ENCODE measurements at places on chromosomes 2 and 18.

DNA sequence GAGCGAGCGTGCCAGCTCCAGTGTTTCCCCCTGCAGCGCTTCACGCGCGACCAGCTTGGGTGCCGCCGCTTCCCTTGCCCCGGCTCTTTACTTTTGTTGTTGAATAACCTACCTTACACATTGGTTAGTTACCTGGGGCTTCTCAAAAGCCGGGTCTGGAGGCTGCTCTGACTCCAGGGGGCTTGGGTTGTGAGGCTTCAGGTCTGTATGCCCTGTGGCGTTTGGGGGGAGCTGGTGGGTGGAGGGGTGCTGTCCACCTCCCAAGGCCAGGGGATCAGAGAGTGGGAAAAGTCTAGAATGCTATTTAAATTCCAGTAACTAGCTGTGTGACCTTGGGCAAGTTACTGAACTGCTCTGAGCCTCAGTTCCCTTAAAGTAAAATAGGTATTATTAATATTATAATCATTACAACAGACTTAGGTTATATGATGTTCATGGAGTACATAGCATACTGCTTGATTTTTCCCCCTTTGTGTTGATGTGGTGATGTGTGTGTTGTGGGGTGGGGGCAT is 770 bp downstream of the LYPD6B start:
- no peak for DNase-seq

- no peak for DNase-seq
Measured at GRCh38 chr2:3479430-3480320, 39.7 kb downstream of the ADI1 start.

GRCh38 chr2:150624001-150624401 is 136.5 kb upstream of the RND3 start:
- no peak for DNase-seq

DNA sequence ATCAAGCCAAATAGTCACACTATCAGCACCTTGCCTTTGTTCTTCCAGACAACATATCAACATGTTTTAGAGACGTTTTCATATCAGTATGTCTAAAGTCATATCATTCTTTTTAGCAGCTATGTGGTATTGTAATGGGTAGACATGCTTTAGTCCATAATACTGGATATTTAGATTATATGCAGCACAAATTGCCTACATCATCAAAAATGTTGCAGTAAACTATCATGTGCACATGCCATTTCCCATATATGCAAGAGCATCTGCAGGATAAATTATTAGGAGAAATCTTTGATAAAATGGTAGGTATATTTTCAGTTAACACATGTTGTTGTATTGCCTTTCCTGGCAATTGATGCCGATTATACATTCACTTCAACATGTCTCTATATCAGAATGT is 636.5 kb downstream of the XIRP2 start:
- DNase-seq: no peak

DNA sequence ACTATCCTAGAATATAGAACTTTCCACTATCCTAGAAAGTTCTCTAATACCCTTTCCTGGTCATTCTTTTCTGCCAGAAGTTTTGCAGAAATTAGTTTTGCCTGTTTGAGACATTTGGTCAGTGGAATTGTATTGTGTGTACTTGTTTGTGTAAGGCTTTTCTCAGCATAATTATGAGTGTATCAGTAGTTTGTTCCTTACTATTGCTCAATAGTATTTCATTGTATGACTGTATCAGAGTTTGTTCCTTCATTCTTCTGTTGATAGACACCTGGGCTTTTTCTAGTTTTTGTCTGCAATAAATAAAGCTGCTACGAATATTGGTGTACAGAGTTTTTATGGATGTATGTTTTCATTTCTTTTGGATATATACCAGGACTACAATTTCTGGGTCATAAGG is 27.2 kb downstream of the CCDC138 start:
- no peak for DNase-seq
